WERI-Rb-1 (cell line): ENCODE measurements at places on chromosomes 2 and 18.

DNA sequence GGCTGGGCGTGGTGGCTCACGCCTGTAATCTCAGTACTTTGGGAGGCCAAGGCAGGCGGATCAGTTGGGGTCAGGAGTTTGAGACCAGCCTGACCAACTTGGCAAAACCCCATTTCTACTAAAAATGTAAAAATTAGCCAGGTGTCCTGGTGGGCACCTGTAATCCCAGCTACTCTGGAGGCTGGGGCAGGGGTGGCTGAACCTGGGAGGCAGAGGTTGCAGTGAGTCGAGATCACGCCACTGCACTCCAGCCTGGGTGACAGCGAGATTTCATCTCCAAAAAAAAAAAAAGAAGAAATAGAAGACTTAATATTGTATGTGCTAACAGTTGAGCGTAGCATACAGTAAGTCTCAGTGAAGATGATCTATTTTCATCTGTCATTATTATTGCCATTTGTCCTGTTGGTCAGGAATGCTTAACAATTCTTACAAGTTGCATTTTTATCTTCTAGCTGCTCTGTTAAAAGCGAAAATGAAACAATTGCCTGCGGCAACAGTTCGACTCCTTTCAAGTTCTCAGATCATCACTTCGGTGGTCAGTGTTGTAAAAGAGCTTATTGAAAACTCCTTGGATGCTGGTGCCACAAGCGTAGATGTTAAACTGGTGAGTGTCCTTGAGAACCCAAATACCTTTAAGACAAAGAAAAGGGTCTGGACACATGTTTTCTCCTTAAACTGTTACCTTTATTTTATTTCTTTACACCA lies 7.2 kb downstream of the PMS1 start:
- no peak for DNase-seq

DNA sequence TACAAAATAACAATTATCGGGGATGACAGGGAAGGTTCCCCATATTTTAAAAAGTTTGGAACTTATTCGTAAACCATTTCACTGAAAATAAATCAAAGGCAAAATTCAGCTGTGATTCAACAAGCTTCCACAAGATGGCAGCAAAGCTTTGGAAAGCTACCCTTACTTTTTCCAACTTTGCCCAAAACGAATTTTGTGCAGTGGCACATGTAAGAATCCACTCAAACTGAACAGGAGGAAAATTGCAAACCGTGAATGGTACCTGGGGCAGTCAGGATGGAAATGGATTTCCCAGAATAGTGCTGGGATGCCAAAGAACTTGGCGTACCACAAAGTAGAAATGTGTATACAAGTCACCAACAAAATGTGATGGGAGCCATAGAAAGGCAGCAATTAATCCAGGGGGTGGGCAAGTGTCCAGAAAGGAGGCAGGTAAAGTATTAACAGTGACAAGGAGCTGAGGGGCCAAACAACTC lies 10.7 kb downstream of the RPL31 start:
- no peak for DNase-seq

GRCh38 chr18:56975276-56975675 lies 171.6 kb upstream of the BOD1L2 start:
- DNase-seq = no peak

DNA sequence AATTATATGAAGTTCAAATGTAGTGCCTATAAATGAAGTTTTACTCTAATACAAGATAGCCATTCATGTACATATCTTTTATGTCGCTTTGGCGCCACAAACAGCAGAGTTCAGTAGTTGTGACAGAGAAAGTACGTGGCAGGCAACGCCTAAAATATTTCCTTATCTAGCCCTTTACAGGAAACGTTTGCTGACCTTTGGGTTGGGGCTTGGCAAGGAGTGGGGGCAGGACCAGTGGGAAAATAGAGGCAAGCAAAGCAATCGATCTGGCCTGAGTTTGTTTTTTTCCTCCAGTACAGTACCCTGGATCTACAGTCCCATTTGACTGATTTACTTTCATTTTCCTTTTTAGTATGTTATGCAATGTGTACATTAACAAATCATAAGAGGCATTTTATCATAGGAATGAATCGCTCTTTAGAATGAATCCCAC lies 13.1 kb downstream of the CCDC68 start:
- DNase-seq = no peak

- no peak for DNase-seq
Measured at GRCh38 chr2:216445501-216445900, 33.2 kb downstream of the SMARCAL1 start.

- no peak for DNase-seq
Measured at GRCh38 chr2:161844822-161845221, 220.6 kb downstream of the SLC4A10 start.

DNA sequence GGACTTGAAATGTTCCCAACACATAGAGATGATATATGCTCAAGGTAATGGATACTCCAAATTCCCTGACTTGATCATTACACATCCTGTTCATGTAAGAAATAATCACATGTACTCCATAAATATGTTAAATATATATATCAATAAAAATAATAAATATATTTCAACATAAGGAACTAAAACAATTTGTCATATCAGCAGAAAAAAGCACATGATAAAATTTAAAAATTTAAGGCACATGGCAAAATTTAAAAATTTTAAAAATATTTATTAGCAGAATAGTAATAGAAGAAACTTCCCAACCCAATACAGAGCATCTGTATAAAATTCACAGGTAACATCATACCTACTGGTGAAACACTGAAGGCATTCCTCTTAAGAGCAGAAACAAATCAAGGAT lies 109.6 kb upstream of the KYNU start:
- no peak for DNase-seq

- DNase-seq = no peak
Measured at GRCh38 chr2:162123806-162124758, 28.0 kb downstream of the GCG start.

DNA sequence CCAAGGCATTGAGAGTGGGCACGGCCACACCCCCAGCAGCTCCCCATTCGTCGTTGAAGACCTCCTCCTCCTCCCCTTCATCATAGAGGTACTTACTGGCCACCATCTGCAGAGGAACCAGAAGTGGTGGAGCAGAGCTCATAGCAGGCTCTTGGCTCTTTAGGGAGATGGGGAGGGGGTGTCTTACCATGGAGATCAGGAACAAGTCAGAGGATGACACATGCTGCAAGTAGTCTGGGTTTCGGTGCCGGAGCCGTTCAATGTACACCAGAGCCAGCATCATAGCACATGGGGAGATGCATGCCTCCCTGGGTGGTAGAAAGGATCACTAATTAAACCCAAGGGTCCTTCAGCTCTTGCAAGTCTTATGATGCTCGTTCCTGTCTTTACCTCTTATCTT lies 1.9 kb downstream of the CNPPD1 start:
- DNase-seq = no peak

DNA sequence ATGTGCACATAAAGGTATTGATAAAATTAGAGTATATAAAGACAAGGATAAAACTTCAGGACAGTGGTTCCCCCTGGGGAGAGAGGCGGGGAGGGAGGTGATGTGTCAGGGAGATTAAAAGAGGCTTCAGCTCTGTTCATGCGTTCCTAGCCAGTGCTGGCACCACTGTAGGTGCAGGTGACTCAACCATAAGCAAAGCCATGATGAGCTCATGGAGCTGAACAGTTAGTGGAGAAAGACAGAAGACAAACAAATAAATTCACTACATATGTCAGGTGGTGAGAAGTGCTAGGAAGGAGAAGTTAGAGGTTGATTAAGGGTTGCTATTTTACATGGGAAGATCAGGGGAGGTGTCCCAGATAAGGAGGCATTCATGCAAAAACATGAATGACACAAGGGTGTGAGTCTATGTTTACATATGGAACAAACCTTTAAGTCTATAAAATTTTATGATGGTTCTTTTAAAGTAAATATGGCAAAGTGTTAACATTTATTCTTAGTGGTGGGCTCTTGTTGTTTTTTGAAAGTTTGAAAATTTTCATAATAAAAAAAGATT lies 136.0 kb downstream of the ANKRD44 start:
- DNase-seq = no peak

- DNase-seq = no peak
Measured at GRCh38 chr2:161118722-161119121, 41.5 kb upstream of the TANK start.

DNA sequence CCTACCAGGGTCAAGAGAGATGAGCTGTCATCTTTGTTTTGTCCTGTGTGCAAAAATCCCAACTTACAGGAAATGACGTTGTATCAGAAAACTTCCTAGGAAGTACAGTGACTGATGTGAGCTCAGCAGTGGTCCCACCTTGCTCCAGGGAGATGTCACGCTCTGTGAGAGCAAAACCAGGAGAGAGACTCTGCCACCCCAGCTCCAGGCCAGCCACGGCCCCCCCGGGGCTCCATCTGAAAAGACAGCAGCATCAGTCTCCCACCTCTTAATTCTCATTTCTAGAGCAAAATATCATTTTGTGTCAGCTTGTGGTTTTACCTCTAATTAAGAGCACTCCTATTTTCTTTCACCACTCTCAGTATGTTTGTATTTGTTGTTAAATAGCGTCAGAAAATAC lies 57.5 kb downstream of the MYL12B start:
- DNase-seq = no peak

DNA sequence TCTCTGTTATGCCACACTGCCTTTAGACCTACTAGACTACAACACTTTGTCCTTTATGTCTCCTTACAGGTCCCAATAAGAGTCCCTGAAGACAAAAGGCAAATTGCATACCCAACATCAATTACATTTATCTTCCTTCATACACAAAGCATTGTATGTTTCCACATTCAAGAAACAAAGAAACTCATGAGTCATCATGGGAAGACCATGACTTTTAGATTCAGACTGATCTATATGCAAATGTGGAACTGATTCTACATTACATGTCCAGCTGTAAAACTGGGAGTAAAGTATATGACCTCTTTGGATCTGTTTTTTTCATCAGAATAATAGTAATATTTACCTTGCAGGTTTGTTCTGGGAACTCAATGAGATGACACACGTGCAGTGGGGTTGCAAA lies 25.2 kb upstream of the HNMT start:
- no peak for DNase-seq

DNA sequence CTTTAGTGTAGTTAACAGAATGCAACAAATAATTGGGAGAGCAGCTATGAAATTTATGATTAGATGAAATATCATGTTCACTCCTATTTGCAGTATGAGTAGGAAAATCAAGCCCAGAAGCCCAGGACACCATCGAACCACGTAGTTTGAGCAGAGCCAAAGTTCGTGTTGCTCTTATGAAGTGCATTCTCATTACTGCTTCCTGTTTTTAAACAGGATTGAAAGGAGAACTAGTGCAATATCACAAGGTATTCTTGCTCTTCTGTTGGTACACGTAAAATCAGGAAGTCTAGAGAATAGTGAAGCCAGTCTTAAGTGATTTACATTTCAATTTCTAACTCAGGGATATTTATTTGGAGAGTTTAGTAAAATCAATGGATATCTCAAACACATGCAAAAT lies 21.1 kb downstream of the ARHGAP15 start:
- no peak for DNase-seq

DNA sequence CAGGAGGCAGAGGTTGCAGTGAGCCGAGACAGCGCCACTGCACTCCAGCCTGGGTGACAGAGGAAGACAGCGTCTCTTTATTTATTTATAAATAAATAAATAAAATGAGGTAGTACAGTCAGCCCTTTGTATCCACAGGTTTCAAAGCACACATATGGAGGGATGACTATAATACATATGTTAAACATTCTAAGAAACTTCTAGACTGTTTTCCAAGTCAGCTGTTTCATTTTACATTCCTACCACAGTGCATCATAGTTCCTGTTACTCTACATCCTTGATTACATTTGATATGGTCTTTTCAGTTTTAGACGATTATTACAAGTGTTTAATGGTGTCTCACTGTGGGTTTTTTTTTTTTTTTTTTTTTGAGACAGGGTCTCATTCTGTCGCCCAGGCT lies 157.6 kb downstream of the ATAD2B start:
- DNase-seq = no peak

DNA sequence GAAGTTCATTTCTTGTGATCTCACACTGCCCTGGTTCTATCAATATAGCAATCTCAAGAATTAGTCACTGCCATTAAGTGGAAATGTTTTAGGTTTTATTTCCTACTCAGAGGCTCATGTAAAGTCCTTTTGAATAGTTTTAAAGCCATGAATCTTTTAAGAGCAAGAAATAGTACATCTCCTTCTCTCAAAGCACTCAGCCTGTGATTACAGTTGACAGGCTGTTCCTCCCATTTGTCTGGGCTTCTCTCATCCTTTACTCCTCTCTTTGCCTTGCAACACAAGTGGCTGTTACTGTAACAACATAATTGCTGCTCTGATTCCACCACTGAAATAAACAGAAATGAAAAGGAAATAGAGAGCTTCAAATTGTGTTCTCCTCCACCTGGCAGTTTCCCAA lies 18.4 kb downstream of the GRP start:
- no peak for DNase-seq

- DNase-seq = no peak
Measured at GRCh38 chr2:70868970-70869369, 33.4 kb upstream of the CD207 start.

GRCh38 chr2:105376010-105376409 lies 22.8 kb downstream of the FHL2 start:
- no peak for DNase-seq

DNA sequence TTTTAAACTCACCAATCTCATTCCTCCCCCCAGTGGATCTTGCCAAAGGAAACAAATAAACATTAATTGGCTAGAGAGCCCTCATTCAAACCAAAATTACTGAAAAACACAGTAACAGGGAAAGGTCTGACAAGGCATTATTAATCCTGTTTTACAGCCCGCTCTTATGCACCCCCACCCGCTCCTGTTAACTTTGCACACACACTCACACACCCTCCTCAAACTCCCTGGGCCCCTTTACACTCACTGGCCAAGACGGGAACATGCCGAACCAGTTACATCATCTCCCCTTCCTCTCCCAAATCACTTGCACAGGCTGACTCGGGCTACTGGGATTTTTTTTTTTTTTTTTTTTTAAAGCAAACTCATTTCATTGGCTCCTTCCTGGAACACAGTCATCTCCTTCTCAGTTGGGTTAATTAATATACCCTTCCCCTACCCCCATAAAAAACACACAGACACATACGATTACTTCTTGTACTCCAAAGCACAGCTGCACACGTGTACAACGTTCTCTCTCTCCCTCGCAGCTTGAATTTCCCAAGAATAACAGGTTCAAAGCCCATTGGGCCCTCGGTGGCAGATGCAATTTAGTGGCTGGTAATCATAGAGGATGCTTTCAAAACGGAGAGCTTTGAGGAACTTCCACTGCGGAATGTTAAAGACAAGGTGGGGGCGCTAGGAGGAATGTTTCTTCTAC lies 31.8 kb downstream of the KLF7 start:
- peak; percentile 44 for DNase-seq

GRCh38 chr2:140929849-140930248 lies 1201.0 kb downstream of the LRP1B start:
- no peak for DNase-seq

DNA sequence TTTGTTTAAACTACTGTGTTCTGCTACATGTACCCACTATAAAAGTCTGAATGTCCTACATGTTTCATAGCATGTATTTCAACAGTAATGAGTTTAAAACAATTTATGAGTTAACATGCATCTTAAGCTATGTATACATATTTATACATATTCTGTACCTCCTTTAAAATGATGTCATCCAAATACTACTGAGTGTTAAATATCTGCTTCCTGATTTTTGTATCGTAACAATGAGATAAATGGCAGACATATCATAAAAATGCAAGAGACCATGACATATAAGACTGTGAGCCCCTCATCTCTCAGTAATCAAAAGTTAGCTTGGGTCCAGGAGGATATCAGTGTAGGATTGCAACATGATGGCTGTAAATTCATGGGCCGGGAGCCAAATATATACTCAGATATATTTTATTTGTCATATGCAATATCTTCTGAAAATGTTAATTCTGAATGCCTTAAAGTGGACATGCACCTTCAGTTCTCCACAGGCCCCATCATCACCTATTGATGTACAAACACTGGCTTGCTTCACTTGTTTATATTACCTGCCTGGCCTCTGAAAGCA lies 3.6 kb downstream of the COL5A2 start:
- no peak for DNase-seq
